ENCODE measurements at places on chromosomes 2 and 18.
A peak's percentile ranks its signal among the peaks of the same experiment; 100 is the strongest.

DNA sequence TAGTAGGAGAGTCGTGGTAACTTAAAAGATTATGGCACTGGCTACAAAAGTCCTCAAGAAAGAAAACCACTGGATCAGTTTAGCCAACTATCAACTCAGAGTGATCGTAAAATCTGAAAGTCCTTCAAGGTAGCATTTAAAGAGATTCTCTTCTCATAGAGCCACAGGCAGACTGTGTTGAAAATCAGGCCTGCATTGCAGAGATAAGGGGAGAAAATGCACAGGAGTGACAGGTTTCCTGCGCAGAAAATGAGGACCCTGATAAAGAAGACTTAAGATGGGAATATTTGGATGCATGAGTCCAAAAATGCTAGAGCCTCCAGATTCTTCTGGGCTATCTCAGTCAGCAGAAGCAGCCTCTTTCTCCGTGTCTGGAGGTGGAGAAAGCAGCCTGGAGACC lies 360.9 kb downstream of the PLCL1 start:
- no peak for DNase-seq

DNA sequence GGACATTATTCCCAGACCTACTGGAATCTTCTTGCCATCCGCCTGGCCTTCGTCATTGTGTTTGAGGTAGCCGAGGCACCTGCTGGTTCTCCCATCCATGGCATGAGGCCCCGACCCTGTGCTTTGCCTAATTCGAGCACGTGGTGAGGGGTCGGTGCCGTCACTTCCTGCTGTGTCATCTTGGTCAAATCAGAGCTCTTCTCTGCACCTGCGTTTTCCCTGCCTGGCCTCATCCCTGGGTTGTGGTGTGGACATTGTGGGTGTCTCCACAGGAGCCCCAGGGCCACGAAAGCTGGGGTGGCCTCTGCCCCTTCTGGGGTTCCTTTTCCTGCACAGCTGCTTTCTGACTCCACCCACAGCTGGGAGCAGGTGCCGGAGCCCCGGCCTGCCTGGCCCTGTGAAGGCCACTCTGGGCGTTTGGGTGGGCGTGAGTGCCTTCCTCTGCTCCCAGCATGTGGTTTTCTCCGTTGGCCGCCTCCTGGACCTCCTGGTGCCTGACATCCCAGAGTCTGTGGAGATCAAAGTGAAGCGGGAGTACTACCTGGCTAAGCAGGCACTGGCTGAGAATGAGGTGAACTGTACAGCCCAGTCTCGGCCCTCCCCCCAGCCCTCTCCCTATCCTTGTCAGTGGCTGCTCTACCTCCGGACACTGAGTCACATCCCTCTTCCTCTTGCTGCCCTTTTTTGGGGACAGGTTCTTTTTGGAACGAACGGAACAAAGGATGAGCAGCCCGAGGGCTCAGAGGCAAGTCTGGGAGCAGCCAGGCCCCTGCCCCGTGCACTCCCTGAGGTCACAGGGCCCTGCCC lies 34.9 kb downstream of the ANO7 start:
- no peak for DNase-seq

GRCh38 chr2:127622561-127623387 lies 23.2 kb upstream of the GPR17 start:
- DNase-seq: no peak

GRCh38 chr18:75874401-75875089 lies 447.0 kb upstream of the SMIM21 start:
- DNase-seq: no peak

DNA sequence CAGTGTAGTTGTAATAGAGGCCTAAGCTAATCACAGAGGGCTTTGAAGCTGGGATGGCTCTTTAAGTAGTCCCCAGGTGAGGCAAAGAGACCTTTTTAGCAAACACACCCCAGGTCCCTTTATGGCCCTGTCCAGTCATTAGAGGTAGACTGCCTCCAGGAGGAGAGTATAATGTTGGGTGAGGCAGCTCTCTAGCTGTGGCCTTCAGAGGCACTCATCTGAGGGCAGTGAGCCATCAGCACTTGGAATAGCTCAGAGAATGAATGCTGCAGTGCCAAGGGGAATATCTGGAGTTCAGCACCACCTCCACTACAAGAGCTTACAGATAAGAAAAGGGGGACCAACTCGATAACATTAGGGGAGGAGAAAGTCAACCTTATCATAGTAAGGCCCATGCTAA lies 52.8 kb downstream of the UNC80 start:
- no peak for DNase-seq

DNA sequence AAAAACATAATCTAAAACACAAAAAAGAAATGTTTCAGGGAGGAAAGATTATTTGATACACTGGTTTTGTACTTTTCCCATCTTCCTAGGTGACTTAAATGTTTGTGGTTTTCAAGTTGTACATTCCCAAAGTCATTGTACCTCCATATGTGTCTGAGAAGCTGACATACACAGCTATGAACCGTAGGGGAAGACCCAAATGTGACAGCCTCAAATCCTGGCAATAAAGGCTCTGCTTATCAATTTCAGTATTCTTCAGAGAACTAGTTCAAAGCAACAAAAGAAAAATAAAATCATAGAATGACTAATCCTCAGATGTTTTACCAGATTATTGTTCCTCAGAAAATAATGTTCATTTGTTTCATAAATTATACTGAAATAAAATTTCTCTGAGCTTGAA lies 2.5 kb downstream of the DYNC2LI1 start:
- no peak for DNase-seq

DNA sequence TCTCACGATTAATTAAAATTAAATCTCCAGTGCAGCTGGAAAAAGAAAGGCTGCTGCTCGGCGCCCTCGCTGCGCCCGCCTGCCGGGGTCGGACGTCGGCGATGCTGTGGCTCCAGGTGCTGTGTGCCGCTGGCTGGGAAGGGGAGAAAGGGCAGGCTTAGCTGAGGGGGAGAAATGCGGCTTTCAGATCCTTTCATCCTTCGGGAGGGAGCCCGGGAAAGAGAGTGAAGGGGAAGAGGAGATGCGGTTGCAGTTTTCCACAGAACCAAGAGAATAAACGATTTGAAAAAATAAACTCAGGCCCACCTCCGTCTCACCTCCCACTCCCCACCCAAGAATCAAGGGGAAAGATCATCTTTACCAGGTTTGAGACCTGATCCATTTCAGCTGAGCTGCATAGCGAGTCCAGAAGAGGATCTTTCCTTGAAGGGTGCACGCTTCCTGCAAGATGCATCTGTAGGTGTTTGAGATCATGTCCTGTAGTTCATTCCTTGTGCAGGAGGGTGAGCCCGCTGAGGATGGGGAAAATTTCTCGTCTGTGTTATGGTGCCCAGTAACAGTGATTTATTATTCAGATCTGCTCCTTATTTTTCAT lies 495 bp downstream of the TMEM169 start:
- no peak for DNase-seq

GRCh38 chr18:59902131-59902992 lies 2.6 kb downstream of the PMAIP1 start:
- DNase-seq: no peak

DNA sequence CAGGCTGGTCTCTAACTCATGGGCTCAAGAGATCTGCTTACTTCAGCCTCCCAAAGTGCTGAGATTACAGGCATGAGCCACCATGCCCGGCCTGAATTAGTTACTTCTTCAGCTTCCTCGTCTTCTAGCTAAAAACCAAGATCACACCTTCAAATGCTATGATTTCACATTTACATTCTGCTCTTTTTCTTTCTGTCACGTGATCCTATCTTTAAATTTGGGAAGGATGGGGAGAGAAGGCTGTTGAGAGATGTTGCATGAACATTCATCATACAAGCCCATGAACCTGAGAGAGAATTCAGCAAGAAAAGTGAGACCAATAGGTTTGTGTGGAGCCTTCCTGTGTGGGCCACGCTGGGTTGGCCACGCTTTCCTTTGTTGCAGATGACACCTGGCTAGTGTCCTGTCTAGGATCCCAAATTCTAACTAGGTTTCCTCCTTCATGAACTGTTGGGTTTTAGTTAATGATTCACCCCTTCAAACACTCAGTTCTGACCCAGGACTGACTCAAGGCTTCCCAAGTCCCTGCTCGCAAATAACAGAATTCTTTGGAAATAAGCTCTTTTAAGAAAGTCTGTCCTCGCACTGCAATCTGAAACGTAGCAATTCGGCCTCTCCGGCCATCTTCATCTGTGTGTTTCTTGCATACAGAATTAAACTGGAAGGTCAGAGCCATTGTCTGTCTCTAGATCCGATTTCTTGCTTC lies 57.3 kb upstream of the CREB1 start:
- no peak for DNase-seq

- no peak for DNase-seq
Observed at GRCh38 chr2:237139123-237139675, 53.5 kb downstream of the COPS8 start.

GRCh38 chr2:186717320-186718007 lies 23.6 kb downstream of the FAM171B start:
- DNase-seq: no peak

GRCh38 chr2:157839162-157839801 lies 36.8 kb downstream of the ACVR1 start:
- DNase-seq: peak; percentile 77

DNA sequence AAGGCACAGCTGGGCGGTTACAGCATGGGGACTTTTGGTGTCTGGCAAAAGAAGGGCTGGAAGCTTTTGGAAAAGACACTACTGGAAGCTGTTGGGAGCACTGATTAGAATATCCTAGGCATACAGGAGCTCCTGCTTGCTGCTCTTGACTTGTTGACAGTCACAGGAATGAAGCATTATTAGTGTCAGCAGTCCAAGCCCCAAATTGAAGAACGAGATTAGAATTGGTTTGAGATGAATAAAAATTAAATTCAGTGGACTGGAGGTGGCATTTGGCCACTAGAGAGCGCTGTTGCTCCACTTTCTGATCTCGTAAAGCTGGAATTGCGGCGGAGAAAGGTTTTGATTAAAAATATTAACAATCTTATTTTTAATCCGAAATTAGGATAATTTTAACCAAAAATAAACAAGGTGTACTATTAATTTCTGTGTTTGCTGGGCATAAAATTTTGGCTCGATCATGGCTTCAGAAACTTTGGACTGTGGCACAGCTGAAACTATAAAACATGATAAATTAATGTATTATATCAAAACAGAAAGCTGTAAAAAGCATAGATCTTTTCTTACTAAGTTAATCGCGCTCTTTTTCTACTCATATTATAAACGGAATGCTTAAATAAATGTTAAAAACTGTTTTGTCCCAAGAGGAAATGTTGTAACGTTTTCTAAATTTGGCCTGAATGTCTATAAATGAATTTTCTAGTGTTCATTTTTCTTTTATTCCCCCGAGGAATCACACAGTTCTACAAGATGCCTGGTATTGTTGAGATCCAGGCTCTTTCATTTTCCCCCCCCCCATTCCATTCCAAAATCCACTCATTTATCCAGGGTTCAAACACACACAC lies 2.4 kb upstream of the HOXD8 start:
- DNase-seq: no peak

DNA sequence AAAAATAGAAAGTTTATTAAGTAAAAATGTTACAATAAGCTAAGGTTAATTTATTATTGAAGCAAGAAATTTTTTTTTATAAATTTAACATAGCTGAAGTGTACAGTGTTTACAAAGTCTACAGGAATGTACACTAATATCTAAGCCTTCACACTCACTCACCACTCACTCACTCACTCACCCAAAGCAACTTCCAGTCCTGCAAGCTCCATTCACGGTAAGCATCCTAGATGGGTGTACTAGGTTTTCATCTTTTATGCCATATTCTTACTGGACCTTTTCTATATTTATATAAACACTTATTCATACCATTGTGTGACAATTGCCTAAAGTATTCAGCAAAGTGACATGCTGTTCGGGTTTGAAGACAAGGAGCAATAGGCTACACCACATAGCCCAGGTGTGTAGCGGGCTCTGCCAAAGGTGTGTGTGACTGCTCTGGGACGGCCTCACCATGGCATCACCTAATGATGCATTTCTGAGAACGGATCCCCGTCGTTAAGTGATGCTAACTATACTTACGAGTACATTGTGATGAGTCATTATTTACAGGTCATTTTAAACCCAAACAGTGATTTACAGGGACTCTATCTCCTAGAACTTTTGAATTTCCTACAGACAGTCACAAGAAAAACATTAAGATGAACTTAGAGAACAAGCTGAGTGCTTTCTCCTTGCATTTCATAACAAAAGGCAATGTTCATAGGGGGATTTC lies 76.3 kb upstream of the ID2 start:
- no peak for DNase-seq

DNA sequence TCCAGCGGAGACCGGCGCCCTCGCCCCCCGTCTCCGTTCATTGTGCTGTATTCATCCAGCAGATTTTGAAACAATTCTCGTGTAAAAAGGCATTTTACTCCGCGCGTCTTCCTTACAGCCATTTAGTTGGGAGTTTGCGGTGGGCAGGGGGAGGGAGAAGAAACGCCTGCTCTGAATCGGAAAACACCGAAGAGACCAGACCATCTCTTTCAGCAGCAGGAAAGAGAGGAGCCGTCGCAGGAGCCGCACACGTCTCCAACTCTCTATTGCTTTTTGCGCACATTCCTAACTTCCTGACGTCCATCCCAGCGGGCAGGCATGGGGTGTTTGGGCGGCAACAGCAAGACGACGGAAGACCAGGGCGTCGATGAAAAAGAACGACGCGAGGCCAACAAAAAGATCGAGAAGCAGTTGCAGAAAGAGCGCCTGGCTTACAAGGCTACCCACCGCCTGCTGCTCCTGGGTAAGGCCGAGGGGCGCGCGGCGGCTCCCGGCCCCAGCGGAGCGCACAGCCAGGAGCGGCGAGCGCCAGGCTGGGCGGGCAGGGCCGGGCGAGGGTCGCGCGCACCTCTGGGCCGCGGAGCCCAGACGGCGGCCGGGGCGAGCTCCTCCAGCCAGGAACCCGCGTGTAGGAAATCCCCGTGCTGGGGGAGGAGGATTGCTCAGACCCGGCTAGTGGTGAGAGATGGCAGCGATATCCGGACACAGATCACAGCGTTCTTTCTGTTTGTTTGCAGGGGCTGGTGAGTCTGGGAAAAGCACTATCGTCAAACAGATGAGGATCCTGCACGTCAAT lies 63.2 kb downstream of the GNAL start:
- peak; percentile 21 for DNase-seq

DNA sequence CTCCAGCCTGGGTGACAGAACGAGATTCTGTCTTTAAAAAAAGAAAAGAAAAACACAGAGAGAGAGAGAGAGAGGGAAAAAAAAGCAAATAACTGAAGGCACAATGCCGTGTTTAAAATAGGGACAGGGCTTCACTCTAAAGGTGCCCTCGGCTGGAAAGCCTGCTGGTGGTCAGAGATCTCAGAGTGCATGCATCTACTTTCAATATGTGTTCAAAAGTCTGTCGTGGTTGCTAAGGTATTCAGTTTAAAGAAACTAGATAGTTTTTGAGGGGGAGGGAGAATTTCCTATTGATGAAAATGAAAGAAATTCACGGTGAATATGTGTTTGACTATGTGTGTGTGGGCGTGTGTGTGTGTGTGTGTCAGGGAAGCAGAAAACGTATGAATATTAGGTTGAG lies 11.0 kb upstream of the CBLN2 start:
- DNase-seq: no peak

- DNase-seq: no peak
Observed at GRCh38 chr2:39523308-39524044, 86.4 kb upstream of the MAP4K3 start.

DNA sequence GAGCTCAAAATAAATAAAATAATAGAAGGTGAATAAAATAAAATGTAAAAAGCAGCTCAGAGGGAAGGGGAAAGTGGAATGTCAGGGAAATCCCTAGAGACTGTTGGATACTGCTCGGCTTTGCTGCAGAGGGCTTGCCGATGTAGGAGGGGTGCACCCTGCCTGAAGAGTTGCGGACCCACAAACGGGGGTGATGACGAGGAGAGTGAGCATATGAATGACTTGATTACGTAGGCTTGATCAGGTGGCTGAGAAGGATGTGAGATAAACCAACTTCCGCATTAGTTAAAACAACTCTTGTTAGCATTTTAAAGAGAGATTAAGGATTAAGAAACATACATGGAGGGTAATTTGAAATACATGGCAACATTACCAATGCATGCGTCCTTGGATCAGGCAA lies 21.0 kb upstream of the TMEM237 start:
- DNase-seq: no peak
